ENCODE measurements at places on chromosomes 7 and 10.

GRCh38 chr7:38398725-38399321 is 125.4 kb upstream of the TARP start:
- peak; percentile 19 for DNase-seq

GRCh38 chr10:19728964-19729363 is 87.3 kb upstream of the PLXDC2 start:
- no peak for DNase-seq

DNA sequence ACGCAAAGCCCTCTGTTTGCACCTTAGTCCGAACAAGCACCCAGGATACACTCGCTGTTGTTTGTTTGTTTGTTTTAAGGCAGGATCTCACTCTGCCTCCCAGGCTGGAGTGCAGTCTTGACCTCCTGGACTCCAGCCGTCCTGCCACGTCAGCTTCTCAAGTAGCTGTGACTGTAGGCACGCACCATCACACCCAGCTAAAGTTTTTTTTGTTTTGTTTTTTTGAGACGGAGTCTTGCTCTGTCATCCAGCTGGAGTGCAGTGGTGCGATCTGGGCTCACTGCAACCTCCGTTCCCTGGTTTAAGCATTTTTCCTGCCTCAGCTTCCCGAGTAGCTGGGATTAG is 76.8 kb downstream of the CTBP2 start:
- no peak for DNase-seq

- DNase-seq, result no peak
These were observed 158.1 kb downstream of the AHR start for GRCh38 chr7:17456541-17456940.

- peak; percentile 52 for DNase-seq
These were observed at the start of gene HOXA7 for GRCh38 chr7:27156508-27156898. HOXA7 (minus strand) TSS chr7:27156675; CDS start chr7:27156545, 130 bp downstream.

GRCh38 chr7:139482662-139483466 is 609 bp downstream of the KLRG2 start:
- DNase-seq, result no peak

- no peak for DNase-seq
These were observed 86.1 kb upstream of the MTPN start for GRCh38 chr7:136063326-136063666.

- no peak for DNase-seq
These were observed 276.5 kb downstream of the DGKB start for GRCh38 chr7:14626076-14626475.
